ENCODE measurements at places on chromosomes 5 and 9.

DNA sequence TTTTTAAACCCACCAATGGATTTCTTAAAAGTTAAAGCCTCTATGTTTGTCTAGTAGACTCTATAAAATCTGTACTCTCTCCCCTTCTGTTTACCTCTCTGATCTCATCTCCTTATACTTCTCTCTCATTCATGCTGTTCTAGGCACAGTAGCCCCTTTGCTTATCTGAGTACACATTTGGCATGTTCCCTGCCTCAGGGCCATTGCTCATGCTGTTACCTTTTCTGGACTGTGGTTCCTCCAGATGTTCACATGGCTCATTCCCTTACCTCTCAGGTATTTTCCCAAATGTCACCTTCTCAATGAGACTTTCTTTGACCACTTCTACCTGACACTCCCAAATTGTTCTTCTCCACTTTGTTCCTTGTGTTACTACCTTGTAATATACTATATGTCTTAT, 176.1 kb downstream of the CWC27 start:
- DNase-seq = no peak

DNA sequence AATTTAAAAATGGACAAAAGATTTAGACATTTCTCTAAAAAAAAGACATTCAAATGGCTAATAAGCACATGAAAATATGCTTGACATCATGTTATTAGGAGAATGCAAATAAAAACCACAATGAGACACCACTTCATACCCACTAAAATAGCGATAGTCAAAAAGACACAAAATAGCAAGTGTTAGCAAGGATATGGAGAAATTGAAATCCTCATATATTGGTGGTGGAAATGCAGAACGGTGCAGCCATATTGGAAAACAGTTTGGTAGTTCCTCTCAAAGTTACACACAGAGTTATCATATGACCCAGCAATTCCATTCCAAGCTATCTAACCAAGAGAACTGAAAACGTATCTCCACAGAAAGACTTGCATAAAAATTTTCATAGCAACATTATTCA, 227.5 kb upstream of the TRIM32 start:
- DNase-seq = no peak

DNA sequence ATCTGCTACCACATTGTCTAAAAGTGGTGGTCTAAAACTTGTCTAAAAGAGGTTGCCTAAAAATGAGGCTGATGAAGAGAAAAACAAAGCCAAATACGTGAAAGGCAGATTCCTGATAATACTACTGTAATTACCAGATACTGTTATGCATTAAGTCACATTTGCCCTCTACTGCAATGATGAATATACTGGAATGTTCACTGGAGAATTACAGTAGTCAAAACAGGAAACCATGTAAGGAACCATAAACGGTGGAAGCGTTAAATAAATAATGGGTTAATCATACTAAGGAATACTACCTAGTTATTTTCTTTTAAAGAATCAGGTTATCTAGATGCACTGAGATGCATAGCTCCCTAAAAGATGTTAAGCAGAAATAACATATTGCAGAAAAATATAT, 201.3 kb downstream of the MCTP1 start:
- DNase-seq = no peak

DNA sequence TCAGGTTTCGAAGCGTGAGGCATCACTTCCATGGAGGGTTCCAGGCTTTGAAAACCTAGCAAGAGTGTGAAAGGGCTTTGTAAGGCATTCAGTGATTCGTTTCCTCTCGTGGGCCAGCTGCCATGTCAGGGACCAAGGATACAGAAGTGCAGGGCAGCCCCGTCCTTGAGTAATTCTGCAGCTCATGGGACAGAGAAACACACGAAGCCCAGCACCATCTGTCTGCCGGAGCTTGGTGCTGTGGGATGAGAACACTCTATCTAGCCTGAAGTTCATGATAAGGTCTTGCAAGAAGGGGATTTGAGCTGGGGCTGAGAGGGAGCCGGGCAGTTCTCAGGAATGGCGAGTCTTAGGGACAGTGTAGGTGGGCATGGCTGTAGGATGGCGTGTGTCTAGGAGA, 55.8 kb downstream of the ANKRD33B start:
- DNase-seq = no peak

GRCh38 chr5:38948501-38948900, 102.7 kb downstream of the OSMR start:
- no peak for DNase-seq

All from T1000 (cell line).